ENCODE measurements at places on chromosomes 2 and 18.

GRCh38 chr2:53670331-53670730, 97.3 kb upstream of the CHAC2 start:
- no peak for DNase-seq

GRCh38 chr18:50518787-50519546, 40.9 kb upstream of the MAPK4 start:
- DNase-seq: no peak

DNA sequence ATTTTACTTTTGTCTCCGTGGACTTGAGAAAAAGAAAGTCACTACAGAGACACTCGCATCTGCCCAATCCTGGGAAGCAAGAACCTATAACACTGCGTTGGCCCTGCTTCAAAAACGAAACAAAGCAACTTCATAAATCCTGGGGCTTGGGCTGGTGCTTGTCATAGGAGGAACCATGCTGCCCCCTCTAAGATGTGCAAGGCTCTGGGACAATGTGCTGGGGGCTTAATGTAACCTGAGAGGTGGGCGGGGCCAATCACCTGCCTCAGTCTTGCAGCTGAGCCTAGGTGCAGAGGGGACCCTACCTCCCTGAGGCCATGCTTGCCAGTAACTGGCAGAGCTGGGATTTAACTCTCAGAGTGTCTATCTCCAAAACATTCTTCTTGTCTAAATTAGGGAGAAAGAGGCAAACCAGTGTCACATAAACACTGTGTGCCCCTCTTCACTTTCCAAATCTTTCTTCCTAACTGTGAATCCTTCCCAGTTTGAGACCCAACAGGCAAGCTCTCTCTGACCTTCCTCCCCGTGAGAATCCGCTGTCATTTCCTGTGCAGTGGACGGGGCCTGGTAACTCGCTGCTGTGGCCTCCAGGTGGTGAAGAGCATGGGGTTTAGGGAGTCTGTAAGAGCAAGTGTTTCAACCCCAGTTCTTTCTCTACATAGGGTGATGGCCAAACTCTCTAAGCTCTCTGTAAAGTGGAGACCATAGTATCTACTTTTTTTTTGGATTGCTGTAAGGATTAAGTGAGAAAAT, 115.1 kb downstream of the ACKR3 start:
- DNase-seq: no peak

GRCh38 chr2:165952741-165953211, 800 bp downstream of the TTC21B start:
- DNase-seq: no peak

- no peak for DNase-seq
Measured at GRCh38 chr18:65659912-65660311, 90.9 kb upstream of the CDH7 start.

- DNase-seq: no peak
Measured at GRCh38 chr2:48092846-48093803, 186.8 kb upstream of the FBXO11 start.

DNA sequence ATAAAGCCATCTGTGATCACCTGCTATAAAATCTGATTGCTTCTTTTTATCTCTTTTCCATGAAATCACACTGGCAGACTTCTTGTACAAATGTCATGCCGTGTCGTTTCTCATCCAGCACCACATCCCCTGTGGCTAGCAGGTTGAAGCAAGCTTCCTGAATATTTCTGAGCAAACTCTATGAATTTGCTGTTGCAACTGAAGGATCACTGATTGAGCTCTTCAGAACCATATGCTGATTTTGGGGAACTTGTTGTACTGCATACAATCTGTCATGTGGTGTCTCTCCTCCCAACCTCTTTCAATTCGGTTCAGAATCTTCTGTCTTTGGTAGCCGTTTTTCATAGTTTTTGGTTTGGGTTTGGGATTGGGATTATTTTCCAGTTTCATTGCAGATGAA, 57.7 kb upstream of the RBMS1 start:
- no peak for DNase-seq

- DNase-seq: no peak
Measured at GRCh38 chr2:119232666-119232993, 9.0 kb downstream of the STEAP3 start.

GRCh38 chr18:7775128-7775527, 208.0 kb downstream of the PTPRM start:
- DNase-seq: no peak

DNA sequence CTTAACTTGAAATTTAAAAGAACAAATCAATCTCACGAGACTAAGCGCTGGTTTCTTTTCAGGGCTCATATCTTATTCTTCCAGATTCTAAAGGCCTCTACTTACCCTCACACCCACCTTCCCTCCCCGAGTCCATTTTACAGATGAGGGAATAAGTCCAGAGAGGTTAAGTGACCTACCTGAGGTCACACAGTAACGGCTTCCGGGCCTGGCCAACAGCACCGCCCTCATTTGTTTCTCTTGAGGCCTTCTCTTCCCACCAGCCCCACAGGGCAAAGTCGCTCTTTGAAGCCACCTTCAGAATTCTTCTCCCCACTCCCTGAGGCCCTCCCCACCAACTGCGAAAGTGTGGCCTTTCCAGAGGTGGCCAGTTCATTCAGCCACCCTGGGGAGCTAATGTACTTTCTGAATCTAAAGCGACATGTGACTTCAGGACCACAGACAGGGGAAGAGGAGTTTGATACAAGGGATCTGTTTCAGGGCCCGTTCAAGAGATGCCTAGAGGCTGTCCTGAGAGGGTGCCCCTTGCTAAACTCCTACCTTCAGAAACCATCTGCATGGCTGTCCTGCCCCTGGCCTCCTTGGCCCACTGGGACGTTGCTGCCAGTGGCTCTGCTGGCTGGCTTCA, 275.3 kb downstream of the HAUS1 start:
- DNase-seq: no peak

GRCh38 chr18:79792096-79792987, 5.4 kb upstream of the KCNG2 start:
- DNase-seq: no peak

- DNase-seq: no peak
Measured at GRCh38 chr2:202749477-202749876, 114.7 kb downstream of the FAM117B start.

- DNase-seq: no peak
Measured at GRCh38 chr2:128628206-128628605, 309.5 kb upstream of the HS6ST1 start.

DNA sequence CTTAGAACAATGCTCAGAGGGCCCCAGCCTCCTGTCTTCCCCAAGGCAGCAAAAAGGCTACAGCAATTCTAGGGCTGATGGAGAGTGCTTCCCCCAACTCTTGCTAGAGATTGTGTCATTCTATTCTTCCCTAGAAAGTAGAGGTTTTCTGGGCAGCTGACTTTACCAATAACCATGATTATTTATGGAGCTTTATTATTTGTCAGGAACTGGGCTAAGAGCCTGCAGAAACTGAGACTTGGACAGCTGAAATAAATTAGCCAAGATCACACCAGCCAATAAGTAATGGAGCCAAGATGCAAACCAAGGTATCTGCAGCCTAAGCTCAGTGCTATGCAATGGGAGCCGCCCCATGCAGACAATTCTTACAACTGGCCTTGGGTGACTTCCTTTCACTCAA, 84.8 kb downstream of the CCBE1 start:
- DNase-seq: no peak

DNA sequence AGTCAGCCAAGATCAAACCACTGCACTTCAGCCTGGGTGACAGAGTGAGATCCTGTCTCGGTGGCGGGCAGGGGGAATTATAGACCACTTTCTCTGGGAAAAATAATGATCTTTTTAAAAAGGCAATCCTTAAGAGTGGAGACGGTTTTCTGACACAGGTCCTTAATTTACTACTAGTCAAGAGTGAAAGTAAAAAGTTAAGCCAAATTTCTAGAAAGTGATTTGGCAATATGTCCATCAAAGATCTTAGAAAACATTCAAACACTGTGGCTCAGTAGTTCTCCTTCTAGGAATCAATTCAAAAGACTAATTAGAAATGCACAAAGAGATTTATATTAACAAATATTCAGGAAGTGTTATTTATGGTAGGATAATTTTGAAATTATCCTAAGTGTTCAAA, 148.5 kb upstream of the DNMT3A start:
- no peak for DNase-seq

DNA sequence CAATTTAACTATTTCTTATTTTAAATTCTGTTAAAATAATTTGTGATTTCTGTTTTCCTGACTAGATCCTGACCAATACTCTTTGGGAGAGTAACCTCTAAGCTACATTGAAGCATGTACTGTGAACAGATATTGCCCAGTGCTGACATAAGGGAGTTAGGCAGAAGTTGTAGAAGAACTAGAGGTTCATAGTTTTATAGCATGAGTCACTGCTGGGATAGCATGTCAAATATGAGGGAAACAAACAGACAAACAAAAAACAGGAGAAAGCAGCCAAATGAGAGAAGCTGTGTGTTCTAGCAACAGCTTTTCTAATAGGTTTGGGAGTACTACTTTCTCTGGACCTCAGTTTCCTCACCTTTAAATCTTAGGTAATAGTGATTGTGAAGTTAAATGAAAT, 72.4 kb downstream of the CERS6 start:
- no peak for DNase-seq

GRCh38 chr2:174025271-174026121, 60.3 kb upstream of the SP3 start:
- DNase-seq: no peak

GRCh38 chr2:2178921-2179320, 152.2 kb downstream of the MYT1L start:
- DNase-seq: no peak

DNA sequence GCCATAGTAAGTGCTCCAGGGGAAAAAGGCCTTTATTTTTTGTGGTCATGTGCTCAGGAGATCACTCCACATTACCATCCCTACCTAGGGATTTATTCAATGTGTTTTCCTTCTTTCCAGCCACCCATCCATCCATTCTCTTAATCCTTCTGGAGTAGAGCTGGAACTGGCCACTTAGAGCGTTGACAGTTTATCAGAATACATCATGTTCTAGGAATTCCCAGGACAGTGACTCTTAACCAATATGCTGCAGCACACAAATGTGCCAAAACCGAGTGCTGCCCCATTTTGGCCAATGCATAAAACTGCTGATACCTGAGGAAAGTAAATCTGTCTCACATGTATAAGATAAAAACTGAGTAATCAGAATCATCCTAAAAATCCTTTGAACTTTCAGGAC, 63.7 kb downstream of the FARSB start:
- no peak for DNase-seq

DNA sequence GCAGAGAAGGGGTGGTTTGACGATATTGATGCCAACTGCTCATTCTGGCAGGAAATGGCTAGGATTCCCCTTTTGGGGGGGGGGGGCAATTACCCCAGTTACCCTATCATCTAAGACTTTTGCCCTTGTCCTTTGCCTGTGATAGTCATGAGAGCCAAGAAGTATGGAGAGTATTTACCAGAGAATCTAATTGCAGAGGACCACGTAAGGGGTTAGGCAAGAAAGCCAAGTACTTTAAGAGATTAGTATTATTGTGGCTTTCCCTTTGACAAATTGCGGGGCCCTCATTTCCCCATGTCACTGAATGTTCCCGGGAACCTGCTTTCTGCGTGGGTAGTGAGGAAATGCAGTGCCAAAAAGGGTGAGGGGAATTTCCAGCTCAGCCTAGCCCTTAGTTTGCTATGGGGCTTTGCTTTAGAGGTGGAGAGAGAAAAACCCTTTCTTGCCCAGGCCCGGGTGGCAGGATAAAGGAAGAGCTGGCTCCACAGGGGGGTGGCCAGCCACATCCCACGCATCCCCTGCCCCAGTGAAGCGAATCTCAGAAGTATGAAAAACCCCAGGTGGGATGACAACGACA, 1.5 kb downstream of the AQP4 start:
- DNase-seq: no peak

DNA sequence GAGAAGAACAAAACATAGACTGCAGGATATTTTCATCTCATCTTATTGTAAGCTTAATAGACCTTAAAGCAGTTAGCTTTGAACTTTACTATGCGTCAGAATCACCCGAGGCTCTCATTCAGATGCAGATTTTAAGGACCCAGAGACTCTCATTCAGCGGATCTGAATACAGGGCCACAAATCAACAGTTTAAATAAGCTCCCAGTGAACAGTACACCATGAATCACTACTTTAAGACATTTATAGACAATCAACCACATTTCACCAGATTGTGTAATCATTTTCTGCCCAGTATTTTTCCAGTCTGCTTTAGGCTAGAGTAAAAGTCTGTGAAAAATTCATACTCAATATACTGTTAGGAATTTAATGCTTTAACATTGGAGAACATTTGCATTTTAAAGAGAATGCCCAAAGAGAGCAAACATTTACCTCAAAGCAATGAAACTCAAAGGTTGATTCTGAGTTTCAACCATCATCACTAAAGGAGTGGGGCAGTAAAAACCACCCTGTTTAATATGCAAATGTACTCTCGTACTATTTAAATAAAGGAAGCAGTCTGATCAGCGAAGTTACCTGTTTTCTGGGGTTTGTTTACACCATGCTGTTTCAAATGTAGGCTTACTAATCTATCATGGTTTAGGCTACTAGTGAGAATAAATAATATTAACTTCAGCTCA, 11.0 kb upstream of the ALPK2 start:
- no peak for DNase-seq

GRCh38 chr2:38722271-38723061, 28.7 kb downstream of the SRSF7 start:
- DNase-seq: no peak

DNA sequence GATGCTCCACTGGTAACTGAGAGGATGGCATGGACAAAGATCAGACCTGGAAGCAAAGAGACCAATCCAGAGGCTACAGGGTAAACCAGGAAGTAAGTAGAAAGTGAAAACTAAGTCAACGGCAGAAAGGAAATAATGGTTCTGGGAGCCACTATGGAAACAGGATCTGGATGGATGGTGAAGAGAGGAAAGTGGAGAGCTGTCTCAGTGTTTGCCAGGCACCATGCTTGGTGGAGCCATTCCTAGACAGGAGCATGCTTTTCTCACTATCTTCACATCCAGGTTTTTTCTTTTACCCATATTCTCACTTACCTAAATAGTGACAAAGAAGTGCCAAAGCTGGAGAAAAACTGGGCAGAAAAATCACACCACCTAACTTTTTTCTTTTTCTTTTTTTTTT, 22.2 kb downstream of the ZNF521 start:
- no peak for DNase-seq

DNA sequence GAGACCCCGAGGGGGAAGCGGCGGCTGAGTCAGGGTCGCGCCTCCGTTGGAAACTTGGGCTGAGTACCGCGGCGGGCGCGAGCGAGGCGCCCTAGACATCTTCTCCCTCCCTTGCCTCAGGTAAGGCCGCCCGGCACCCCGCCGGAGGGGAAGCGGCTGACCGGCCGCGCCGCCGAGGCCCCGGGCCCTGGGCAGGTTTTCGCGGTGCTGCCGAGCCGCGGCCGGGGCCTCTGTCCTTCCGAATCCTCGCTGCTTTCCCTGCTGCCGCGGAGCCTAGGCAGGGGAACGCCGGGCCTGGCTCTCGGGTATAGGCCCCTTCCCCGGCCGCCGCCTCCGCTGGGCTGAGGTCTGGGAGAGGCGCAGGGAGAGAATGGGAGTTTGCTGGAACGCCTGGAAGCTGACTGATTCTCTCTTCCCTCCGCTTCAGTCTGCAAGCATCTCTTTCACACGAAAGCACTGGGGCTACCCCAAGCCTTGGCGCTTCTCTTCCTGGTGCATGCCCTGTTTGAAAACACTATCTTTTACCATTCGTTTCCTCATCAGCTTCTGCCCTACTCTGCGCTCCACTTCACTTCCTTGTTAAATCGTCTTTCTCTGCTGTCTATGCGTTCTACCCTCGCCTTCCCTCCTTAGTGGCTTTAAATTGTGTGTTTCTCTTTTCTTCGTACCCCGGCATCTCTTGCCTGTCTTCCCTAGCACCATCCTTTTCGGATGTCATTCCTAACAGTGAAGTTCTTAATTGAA, 652 bp downstream of the PPM1B start:
- DNase-seq: peak; percentile 24

GRCh38 chr2:159165048-159165447, 121.5 kb downstream of the WDSUB1 start:
- DNase-seq: no peak
